ENCODE measurements at places on chromosomes 7 and 10. TPM values are rescaled to one million over a fixed set of nuclear protein-coding genes. Genes with fewer than 3 reads are reported as not detected.

- DNase-seq = no peak
- H3K4me1 ChIP-seq = peaks cover 16% of the 10 kb centered on the region
- H3K27me3 ChIP-seq = no peaks in the 10 kb centered on the region
- peak overlapping the region; percentile 94 for H3K27ac ChIP-seq
Observed at GRCh38 chr10:70404787-70405036, 767 bp downstream of the EIF4EBP2 start.

DNA sequence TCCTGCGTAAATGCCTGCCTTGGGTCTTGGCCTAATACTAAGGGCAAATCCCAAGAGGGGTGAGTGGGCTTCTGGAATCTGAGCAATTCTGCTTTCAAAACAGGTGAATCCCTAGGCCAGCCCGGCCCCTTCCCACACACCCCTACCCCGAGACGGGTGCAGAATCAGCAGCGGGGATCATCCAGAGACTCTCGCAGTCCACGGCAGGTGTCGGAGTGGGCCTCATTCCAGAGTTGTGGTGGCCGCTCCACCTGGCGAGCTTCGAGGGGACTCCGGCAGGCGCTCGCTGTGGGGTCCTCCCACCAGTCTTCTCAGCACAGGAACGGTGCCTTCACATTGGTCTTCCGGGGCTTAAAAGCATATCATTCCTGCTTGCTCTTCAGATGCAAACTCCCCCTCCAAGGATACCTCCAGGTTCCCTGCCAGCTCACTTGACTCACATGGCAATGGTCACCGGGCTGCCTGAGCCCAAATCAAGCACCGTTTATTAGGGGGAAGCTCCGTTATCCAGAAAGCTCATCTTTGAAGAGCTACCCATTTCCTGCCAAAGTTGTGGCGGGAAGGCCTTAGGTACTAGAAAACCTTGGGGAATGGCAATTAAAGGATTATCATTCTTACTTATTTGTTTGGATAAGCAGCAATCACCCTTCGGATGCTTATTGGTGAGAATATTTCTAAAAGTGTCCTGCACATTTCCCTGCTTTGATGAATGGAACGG is 67.6 kb downstream of the PRKAG2 start:
- no peak for DNase-seq
- no peaks in the 10 kb centered on the region for H3K4me1 ChIP-seq
- H3K36me3 ChIP-seq = no peaks in the 10 kb centered on the region
- no peak overlapping the region for H3K27ac ChIP-seq
- no peaks in the 10 kb centered on the region for H3K27me3 ChIP-seq
- no peak overlapping the region for H3K4me3 ChIP-seq

DNA sequence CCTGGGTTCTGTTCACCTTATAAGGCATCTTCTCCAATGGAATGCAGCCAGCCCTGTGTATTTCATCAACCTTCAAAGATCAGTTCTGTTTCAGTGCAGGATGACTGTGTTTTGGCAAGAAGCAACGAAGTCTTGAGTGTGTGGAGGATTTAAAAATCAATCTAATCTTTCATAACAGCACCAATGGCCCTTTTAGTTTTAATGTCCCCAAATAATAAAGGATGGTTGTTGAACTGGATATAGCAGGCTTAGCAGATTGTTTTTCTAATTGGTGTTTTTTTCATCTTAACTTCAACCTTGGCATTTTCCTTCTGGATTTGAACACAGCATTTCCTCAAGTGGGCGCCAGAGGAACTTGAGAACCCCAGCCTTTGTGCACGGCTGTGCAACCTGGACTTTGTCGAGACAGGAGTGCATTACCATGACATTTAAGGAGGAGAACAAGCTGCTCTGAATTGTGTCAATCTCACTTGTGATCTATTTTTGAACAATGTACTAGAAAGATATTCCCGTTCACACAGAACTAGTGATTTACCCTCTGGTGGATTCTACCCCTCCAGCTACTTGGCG is 313.3 kb upstream of the AKR1E2 start:
- no peaks in the 10 kb centered on the region for H3K36me3 ChIP-seq
- H3K27ac ChIP-seq = no peak overlapping the region
- no peak for DNase-seq
- no peak overlapping the region for H3K4me3 ChIP-seq
- no peaks in the 10 kb centered on the region for H3K4me1 ChIP-seq

DNA sequence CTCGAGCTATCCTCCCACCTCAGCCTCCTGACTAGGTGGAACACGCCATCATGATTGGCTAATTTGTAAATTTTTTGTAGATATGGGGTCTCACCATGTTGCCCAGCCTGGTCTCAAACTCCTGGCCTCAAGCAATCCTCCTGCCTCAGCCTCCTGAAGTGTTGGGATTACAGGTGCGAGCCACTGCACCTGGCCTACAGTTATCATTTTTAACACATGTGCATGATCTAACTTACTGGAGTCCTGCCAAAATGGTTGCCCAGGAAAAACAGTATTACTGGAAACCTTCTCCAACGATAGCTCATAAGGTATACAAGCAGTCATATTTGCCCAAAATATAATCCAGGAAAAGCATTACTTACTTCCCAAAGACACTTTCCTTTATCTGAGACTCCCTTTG is 20.2 kb downstream of the MRPL32 start:
- no peaks in the 10 kb centered on the region for H3K4me1 ChIP-seq
- no peaks in the 10 kb centered on the region for H3K36me3 ChIP-seq
- H3K4me3 ChIP-seq = no peak overlapping the region
- no peaks in the 10 kb centered on the region for H3K27me3 ChIP-seq

DNA sequence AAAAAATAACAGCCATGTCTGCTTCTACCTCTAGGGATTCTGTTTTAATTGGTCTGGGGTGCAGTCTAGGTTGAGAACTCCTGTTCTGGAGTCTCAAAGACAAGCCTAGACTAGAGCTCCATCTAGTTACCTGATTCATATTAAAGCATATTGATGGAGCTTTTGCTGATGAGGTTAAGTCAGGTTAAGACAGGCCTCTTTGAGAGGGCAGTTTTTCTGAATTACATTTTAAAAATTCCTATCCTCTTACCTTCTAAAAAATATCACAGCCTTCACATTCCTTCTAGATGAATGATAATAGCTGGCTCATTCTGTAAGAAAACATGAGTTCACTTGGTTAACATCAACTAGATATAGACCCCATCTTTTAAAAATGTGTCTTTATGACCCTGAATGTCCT is 28.9 kb downstream of the MGAM start:
- H3K4me1 ChIP-seq = no peaks in the 10 kb centered on the region
- no peak for DNase-seq
- H3K27me3 ChIP-seq = no peaks in the 10 kb centered on the region
- no peaks in the 10 kb centered on the region for H3K36me3 ChIP-seq
- H3K4me3 ChIP-seq = no peak overlapping the region

Gene RHOBTB1
- total RNA-seq = 4.5 TPM

Gene EBLN1
- not detected for total RNA-seq
